ENCODE measurements at places on chromosomes 2 and 18.
A peak's percentile ranks its signal among the peaks of the same experiment; 100 is the strongest.

DNA sequence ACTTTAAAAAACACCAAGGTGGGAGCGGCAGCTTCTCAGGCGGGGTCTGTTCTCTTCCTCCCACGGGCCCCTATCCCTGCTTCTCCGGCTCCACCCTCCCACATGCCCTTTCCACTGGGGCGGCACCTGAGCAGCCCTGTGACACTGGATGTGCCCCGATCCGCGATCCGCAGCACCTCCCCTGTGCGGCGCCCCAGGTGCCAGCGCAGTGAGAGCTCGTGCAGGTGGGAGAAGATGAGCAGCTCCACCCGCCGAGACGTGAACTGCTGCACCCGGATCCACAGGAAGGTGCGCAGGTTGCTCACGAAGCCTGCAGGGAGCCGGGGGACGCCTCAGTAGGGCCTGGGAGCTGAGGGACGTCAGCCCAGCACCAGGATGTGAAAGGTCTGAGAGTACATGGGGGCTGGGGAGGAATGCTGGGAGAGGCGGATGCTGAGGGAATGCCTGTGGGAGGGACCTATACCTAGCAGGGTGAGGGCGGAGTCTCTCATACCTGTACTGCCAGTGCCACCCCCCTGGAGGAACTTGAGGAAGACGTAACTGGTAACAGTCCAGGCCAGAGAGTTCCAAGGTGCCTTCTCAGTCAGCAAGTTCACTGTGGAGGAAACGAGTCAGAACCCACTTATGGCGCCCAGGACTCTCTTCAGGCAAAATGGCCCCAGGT lies 2.8 kb downstream of the ABCB6 start:
- DNase-seq = no peak

DNA sequence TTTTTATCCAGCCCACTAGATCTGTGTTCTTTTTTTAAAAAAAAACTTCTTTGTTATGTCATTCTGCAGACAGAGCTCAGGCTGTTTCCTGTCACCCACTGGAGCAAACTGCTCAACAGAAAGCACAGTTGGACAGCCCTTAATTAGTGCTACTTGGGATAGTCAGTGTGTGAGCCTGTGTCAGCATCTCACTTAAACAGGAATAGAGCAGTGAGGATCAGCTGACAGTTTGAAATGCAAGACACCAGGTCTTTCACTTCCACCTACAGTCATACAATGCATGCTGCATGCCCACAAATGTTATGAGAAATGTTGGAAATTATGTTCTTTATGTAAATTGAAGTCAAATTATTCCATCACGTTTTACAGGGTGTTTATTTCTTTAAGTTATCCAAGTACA lies 174.9 kb downstream of the NR4A2 start:
- DNase-seq = no peak

DNA sequence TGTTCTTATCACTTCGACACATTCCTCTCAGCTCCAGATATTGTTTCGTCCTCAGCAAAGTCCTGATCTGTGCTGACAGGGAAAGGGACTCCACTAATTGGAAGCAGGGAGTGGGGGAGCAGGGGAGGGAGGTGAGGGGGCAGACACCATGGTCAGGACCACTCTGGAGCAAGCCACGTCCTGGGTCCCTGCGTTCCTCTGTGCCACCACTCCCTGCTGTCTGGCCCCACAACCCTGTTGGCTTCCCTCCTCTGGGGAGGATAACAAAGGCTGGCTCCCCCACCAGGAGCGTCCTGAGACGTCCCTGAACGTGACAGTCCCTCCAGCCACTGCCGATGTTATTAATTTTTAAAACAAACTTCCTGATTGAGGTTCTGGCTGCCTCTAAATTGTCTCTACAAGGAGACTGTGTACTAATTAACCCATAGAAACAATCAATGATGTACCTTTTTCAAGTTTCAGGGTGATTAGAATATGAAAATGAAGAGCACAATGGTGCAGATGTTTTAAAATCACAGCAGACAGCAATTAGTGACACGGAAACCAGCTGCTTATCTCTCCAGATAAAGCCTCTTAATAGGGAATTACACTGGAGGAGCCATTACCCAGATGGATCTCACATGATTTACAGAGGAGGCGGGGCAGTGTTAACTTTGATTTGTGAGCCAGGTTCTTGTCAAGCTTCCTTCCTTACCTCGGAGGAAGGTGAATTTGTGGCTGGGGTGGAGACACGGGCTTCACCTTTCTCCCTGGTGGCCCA lies 257.5 kb downstream of the SETBP1 start:
- no peak for DNase-seq

DNA sequence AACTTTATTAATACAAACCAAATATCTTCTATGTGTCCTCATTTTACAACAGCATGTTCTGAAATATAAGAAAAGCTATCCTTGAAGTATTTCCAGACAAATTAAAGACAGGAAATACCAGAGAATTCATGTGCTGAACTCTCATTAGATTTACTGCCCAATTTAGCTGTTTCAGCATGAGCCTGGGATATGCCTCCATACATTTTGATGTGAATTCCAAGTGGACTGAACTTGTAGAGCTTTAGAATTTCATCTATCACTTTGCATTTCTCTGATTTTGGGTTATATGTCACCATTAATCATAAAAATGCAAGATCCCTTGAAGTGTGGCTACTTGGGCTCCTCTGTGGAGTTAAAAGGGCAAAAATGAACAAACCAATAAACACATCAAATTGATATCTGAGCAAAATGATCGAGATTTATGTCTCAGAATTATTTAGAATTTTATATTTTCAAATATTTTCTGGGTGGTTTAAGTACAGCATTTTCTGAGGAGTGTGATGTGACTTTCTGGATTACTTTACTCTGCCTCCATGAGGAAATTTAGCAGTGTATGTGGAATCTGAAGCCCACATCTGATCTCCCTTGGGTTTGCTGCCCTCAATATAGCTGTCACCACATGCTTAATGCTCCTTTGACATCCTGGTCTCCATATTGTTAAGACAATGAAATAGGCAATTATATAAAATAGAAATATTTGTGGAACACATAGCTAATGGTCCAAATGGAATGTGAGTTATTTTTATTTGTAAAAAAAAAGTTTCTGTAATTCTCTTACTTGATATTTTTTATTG lies 206.6 kb upstream of the RBMS1 start:
- DNase-seq = no peak

DNA sequence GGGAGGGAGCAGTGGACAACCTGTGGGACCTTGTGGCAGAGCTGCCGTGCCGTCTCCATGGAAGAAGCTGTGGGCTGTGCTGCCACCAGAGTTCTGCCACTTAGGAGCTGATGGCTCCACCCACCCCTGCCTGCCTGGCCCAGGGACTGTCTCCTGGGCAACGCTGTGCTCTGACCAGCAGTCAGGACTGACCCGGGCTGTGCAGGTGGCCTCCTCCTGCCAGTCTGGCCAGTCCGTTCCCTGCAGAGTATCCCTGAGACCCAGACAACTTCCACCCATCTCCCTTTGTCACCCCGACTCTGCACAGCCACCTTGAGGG lies 12.8 kb downstream of the ASIC4 start:
- DNase-seq = no peak

DNA sequence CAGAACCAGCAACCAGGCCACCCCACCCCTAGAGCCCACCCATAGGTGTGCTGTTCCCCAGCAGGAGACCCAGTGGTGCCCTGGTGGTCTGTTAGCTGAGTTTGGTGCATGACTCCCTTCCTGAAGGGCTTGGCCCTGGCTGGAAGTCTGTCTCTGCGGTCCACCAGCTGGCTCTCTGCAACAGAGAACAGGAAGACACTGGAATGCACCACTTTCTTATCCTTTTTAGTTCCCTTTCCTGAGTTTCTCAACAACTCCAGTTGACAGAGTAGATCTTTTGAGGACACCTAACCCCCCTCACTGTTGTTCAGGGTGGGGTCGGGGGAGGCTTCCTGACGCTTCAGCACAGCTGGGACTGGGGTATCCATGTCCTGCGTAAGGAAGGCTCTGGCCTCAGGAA lies 11.9 kb upstream of the RPL37A start:
- DNase-seq = no peak

- no peak for DNase-seq
Measured at GRCh38 chr2:38113051-38113450, 37.1 kb upstream of the CYP1B1 start.

- DNase-seq = no peak
Measured at GRCh38 chr2:3036432-3037125, 341.0 kb downstream of the EIPR1 start.

DNA sequence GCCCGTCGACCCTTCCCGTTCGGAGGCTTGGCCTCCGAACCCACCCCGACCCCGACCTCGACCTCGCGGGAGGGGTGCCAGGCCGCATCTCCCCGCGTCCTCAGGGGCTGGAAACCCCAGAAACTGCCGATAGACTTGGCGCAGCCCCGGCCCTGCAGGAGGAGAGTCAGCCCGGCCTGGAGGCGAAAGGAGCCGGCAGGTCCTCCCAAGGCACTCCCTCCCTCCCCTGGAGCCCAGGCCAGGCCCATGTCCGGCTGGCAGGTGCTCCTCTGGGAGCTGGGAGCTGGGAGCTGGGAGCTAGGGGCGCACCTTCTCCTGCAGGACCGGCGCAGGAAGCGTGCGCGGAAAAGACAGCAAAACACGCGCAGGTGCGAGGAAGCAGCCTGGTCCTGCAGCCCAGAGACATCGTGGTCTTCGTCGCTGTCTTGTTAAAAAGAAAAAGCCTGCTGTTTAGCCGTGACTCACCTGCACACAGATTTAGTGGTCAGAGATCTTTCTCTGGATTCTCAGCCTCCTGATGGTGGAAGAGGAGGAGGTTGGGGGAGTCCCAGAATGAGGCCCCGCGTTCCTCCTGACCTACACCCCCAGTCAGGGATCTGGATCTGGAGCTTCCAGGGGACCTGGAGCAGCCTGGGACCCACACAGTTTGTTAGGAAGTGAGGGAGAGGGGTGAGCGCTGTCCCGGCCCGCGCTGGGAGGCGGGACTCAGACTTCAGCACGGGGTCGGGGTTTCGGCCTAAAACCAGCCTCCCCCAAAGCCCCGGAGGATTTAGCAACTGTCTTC lies 660 bp upstream of the MBP start:
- no peak for DNase-seq

GRCh38 chr2:59015027-59015426 lies 773.9 kb upstream of the FANCL start:
- DNase-seq = no peak

DNA sequence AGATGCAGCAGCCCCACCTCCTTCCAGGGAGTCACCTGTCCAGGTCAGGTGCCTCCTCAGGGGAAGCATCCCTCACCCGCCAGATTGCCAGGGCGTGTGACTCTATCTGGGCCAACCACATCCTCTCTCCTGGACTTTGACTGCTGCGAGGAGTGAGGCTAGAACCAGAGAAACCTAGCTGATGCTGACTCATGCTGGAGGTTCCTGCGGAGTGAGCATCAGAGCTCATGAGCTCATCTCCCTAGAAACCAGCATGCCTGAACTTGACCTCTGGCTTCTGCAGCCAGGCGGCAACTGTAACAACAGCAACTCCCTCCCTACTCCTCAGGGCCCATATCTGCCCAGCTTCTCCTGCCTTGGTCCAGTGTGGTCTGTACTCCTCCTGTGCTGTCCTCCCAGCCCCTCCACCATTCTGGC lies 28.3 kb upstream of the NT5DC4 start:
- DNase-seq = peak; percentile 58

DNA sequence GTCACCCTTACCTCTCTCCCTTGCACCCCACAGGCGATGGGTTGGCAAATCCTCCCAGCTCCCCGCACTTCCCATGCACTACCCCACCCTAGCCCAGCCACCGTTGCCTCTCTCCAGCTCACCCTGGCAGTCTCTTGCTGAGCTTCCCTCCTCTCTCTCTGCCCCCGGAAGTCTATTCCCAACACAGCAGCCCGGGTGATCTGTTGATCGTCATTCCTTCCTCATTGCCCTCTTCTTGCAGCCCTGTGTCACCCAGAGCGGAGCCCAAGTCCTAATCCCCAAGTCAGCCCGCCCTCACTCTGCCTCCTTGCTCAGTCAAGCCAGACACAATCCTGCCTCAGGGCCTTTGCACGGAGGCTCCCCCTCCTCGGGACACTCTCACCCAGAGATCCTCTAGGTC lies 55.2 kb downstream of the CIB4 start:
- no peak for DNase-seq

- DNase-seq = no peak
Measured at GRCh38 chr2:236700703-236701102, 131.1 kb downstream of the ACKR3 start.

GRCh38 chr2:195592105-195592504 lies 64.9 kb upstream of the SLC39A10 start:
- DNase-seq = no peak

DNA sequence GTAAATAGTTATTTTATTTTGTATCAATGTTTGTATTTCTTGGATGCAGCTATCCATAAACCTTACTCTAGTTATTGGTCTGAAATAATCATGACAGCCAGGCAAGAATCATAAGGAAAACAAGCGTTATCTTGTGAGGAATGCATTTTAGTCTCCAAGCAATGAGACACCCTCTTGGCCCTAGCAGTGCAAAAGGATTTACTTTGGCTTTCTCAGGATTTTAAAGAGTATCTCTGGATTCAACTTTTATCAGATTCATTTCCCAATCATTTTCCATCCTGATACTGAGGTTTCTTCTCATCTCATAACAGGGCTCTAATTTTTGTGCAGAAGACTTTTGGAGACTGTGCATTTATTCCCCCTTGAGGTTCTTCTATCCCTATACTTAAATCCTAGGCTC lies 480.8 kb downstream of the TMX3 start:
- DNase-seq = no peak

GRCh38 chr18:9947248-9947647 lies 33.4 kb downstream of the VAPA start:
- no peak for DNase-seq

- DNase-seq = no peak
Measured at GRCh38 chr2:161775971-161776370, 151.8 kb downstream of the SLC4A10 start.

- no peak for DNase-seq
Measured at GRCh38 chr2:229719926-229720647, 5.7 kb upstream of the DNER start.

DNA sequence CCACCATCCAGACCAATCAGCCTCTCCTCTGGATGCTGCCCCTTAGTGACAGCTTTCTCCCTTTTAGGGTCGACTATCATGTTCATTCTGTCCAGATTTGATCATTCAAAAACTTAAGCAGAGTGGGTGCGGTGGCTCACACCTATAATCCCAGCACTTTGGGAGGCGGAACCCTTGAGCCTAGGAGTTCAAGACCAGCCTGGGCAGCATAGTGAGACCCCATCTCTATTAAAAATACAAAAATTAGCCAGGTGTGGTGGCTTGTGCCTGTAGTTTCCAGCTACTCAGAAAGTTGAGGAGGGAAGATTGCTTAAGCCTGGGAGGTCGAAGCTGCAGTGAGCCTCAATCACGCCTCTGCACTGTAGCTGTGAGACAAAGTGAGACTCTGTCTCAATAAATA lies 68.3 kb upstream of the ZCCHC2 start:
- no peak for DNase-seq

GRCh38 chr18:36186461-36187192 lies 670 bp upstream of the MOCOS start:
- no peak for DNase-seq

DNA sequence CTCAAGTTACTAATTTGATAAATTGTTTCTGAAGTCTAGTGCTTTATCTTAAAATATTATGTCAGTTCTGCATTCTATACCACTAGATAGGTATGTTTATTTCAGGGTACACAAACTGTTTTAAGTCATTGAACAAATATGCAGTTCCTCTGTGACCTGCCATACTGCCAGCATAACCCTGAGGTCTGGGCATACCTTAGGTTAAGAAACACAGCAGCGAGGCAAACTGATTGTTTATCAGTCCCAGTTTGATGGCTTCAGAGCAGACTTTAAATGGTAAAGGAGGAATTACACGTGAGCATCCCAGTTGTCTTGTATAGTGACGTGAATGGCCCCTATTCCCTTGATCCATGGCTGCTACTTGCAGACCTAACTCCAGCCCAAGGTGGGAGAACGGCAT lies 186.4 kb upstream of the LRRTM1 start:
- DNase-seq = no peak

Measured in NCI-H446 treated with DMSO at 0.1 percent for 48 hours (cell line).